Inflammatory macrophage treated with lipopolysaccharide for 4 hours (primary cell): ENCODE measurements at places on chromosomes 13 and 19.

- no peak for DNase-seq
Observed at GRCh38 chr13:99659866-99660554, 158.7 kb downstream of the TM9SF2 start.

DNA sequence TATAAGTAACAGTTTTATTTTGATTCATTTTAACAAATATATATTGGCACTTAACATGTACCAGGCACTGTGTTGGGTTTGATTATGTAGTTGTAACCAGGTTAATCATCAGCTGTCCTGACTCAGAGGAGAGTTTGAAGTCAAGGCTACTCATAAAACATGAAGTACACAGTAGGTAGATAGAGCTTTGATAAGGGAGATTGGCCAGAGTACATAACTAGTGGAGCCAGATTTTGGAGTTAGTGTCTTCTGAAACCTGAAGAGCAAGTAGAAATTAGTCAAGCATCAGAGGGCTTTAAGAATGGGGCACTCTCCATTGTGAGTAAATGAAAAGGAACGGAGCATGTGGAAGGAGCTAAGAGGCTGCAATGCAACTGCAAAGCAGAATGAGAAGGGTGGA, 333.9 kb downstream of the RFC3 start:
- no peak for DNase-seq

DNA sequence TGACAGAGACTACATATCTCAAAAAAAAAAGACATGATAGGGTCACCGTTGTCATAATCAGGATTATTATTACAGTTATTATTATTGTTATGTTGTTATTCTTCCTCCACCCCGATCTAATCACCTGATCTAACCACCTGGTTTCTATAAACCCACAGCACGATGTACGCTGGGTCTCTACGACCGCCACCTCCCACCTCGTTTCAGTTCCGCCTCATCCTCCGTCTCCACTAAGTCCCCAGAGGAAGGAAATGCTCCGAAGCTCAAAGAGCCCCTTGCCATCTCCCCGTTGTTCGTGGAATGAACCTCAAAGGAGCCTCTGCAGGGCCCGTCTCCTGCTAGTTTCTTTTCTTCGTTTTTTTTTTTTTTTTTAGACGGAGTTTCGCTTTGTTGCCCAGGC, 15.9 kb upstream of the MEIS3 start:
- no peak for DNase-seq

- no peak for DNase-seq
Observed at GRCh38 chr19:54905421-54905802, 536 bp upstream of the NCR1 start.

- peak; percentile 32 for DNase-seq
Observed at GRCh38 chr19:6092329-6093286, 17.7 kb downstream of the RFX2 start.

DNA sequence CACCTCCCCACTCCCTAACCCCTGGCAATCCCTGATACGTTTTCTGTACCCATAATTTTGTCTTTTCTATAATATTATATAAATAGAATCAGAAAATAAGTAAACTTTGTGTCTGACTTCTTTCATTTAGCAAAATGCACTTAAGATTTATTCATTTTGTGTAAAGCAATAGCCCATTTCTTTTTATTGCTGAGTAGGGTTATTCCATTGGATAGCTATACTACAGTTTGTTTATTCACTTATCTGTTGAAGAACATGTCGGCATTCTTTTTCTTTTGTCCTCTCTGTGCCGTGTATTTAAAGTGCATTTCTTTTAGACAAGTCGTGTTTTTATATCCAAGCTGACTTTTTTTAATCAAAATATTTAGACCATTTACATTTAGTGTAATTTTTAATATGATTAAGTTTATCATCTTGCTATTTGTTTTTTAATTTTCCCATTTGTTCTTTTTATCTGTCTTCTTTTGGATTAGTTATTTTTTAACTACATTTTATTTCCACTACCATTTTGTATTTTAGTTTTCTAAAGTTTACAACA, 176.4 kb upstream of the TSHZ3 start:
- DNase-seq: no peak

- no peak for DNase-seq
Observed at GRCh38 chr13:102191951-102192502, 209.8 kb downstream of the FGF14 start.

GRCh38 chr13:110676595-110677587, 29.0 kb downstream of the CARS2 start:
- peak; percentile 61 for DNase-seq

- no peak for DNase-seq
Observed at GRCh38 chr19:53389978-53390377, 5.0 kb upstream of the ZNF765 start.

- DNase-seq: peak; percentile 86
Observed at GRCh38 chr13:46552889-46553520, at the start of gene LRCH1. TSS of gene LRCH1 (plus strand) at chr13:46553170. CDS start at chr13:46553397, 227 bp downstream.

GRCh38 chr19:23384166-23384565, 11.1 kb downstream of the ZNF91 start:
- DNase-seq: no peak
